T-cell (primary cell): ENCODE measurements at places on chromosomes 4 and X. TPM values are rescaled to one million over a fixed set of nuclear protein-coding genes. Genes with fewer than 3 reads are reported as not detected.
A peak's percentile ranks its signal among the peaks of the same experiment; 100 is the strongest.

DNA sequence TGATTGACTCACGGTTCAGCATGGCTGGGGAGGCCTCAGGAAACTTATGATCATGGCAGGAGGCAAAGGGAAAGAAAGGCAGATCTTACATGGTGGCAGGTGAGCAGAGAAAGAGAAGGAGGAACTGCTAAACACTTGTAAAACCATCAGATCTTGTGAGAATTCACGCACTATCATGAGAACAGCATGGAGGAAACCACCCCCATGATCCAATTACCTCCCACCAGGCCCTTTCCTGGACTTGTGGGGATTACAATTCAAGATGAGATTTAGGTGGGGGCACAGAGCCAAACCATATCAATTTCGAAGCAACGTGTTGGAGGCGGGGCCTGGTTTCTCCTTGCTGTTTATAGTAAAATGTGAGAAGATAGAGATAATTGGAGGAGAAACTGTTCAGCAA lies 167.4 kb downstream of the GABRB1 start:
- DNase-seq = no peak

GRCh38 chr4:153684182-153684970 lies at the start of gene TLR2:
Gene TLR2, plus strand, starts transcription at chr4:153684280. Its CDS starts 18,628 bp downstream, at chr4:153702908.
- peak; percentile 58 for DNase-seq

- DNase-seq = no peak
Observed at GRCh38 chr4:120290553-120290952, 223.9 kb upstream of the MAD2L1 start.

GRCh38 chr4:161208564-161208963 lies 955.2 kb downstream of the FSTL5 start:
- DNase-seq = no peak

DNA sequence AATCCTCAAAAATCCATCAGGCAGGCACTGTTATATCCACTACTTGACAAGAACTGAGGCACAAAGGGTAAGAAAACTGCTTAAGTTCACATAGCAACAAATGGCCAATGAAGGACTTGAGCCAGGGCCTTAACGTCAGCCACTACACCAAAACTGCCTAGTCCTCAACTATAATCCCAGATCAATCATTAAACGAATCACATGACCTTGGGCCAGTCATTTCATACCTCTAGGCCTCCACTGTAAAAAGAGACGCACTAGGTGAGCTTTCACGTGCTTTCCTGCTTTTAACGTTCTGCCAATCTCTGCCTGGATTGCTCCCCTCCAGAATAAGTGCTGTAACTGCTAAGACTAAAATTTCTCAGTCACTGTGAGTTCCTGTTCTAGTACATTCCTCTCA lies 54.7 kb downstream of the RHOXF2B start:
- DNase-seq = no peak

- peak; percentile 7 for DNase-seq
Observed at GRCh38 chr4:102345795-102346100, 466 bp upstream of the SLC39A8 start.

GRCh38 chr4:58138786-58139668 lies 1028.8 kb upstream of the IGFBP7 start:
- DNase-seq = no peak

DNA sequence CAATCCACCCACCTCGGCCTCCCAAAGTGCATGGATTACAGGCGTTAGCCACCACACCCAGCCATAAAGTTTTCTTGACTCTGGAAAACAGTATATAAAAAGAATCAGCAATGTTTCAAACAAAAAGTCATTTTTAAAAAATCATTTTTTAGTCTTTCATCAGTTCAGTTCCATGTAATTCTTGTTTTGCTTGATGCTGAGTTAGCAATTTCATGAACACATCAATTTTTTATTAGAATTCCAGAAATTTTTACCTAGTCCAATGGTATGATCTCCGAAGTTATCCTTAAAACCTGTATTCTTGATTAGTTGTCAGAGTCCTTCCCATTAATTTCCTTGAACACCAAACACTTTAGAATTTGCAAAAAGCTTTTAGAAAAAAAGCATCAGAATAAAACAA lies 56.8 kb downstream of the RCHY1 start:
- DNase-seq = no peak

- no peak for DNase-seq
Observed at GRCh38 chr4:70741867-70742658, 20.3 kb downstream of the RUFY3 start.

- no peak for DNase-seq
Observed at GRCh38 chr4:40255393-40256281, 58.8 kb downstream of the RHOH start.

DNA sequence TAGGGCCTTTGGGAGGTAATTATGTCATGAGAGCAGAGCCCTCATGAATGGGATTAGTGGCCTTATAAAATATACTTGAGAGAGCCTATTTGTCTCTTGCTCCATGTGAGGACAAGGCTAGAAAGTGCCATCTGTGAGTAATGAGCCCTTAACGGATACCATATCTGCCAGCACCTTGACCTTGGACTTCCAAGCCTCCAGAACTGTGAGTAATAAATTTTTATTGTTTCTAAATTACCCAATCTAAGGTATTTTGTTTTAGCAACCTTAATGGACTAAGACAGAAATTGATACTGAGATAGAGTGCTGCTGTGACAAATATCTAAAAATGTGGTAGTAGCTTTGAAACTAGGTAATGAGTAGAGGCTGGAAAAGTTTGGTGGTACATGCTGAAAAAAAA lies 285.0 kb upstream of the DIPK2B start:
- DNase-seq = no peak

DNA sequence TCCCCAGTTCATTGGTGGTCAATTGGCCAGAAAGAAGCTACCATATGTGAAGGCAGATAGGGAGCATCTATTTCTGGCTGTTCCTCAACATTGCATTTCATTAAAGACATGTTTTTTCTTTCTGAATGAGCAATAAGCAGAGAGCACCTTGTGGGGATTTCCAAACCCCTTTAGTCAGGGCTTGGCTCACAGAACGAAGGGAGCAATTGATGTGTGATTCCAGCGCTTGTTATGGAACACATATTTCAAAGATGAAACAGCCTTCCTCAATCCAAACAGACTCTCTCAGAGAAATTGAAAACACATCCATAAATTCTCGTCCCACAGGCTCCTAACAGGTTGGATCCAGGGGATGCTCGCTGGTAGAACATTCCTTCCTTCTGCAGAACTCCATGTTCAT lies 84.1 kb downstream of the CLCN4 start:
- no peak for DNase-seq

- DNase-seq = no peak
Observed at GRCh38 chr4:8334786-8335460, 65.4 kb downstream of the HTRA3 start.

GRCh38 chrX:10474510-10474909 lies 145.9 kb downstream of the MID1 start:
- no peak for DNase-seq

GRCh38 chr4:2799971-2800690 lies 7.2 kb downstream of the SH3BP2 start:
- peak; percentile 0 for DNase-seq

DNA sequence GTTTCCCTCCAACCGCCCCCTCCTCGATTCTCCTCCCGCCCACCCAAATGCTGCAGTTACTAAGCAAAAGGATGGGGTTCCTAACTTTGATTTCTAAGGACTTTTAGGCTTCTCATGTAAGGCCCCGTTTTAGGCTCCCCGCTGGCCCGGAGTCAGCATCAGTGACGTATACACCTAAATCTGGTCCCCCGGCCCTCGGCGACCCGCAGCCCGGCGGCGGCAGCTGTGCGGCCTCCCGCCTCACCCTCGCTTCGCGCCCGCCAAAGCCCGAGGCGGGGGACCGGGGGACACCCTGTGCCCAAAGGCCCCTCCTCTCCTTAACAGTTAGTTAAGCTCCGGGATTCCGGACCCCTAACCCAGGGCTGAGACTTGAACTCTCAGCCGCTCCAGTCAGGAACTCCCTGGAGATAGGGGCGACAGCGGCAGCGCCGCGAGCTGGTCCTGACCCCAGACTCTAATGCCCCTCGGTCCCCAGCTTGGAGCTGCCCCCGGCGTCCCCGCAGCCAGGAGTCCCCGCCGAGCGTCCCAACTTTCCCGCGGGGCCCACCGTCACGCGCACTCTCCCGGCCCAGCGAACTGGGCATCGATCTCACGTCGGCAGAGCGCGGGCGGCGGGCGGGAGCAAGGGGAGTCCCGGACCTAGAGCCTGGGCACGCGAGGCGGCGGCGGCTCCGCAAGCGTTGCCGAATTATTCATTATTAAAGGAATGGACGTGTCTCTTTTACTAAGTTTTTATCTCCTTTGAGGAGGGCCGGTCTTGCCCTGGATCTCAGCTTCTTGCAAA lies 1.5 kb upstream of the NR3C2 start:
- DNase-seq = peak; percentile 37

- no peak for DNase-seq
Observed at GRCh38 chr4:950136-951020, 18.1 kb downstream of the TMEM175 start.

Gene NR3C2
- 33.5 TPM for total RNA-seq

Gene CD40LG
- total RNA-seq = 38.1 TPM

Gene CXCL6
- total RNA-seq = not detected

Gene BST1
- total RNA-seq = 0.46 TPM

Gene SMAD1
- 1.0 TPM for total RNA-seq
